Activated T-helper 17 cell treated with anti-CD3 and anti-CD28 coated beads, Interleukin-2, amount 50 U/mL, for 72 hours (primary cell): ENCODE measurements at places on chromosomes 4 and X. TPM values are rescaled to one million over a fixed set of nuclear protein-coding genes. Genes with fewer than 3 reads are reported as not detected.

Gene F11
- not detected for total RNA-seq

Gene LUZP4
- not detected for total RNA-seq

GRCh38 chr4:152590179-152591031, 54.5 kb upstream of the FBXW7 start:
- ATAC-seq = no peak

DNA sequence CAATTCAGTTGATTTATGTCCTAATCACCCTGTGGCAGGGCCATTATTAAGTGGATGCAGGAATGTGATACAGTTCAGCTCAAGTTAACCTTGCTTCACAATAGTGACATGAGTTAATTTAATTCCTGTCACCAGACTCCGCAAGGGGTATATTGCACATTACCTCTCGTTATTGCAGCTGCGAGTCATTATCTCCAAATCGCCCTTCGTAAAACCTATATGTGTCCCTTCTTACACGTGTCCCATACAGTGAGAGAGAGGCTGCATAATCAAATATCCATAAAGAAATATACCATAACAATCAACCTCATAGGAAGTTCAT, 369.9 kb upstream of the ANXA10 start:
- ATAC-seq = no peak

DNA sequence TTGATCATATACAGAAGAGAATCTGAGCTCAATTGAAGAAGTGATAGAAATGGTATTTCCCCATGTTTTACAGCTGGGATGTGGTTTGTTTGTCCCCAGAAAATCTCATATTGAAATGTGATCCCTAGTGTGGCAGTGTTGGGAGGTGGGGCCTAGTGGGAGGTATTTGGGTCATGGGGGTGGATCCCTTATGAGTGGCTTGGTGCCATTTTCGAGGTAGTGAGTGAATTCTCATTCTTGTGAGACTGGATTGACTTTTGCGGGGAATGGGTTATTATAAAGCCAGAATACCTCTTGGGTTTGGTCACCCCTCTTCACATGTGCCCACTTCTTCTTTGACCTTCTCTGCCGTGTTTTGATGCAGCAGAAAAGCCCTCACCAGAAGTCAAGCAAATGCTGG, 29.6 kb upstream of the PAGE1 start:
- ATAC-seq = no peak

- no peak for ATAC-seq
Measured at GRCh38 chr4:14269824-14270223, 642.3 kb upstream of the BOD1L1 start.

- no peak for ATAC-seq
Measured at GRCh38 chr4:46388857-46389256, 1.1 kb downstream of the GABRA2 start.
